Esophagus muscularis mucosa (tissue), 4 donors: ENCODE measurements at places on chromosomes 5 and 9. TPM values are rescaled to one million over a fixed set of nuclear protein-coding genes. Genes with fewer than 3 reads are reported as not detected.

UGT3A2 gene
- not detected for total RNA-seq

DNA sequence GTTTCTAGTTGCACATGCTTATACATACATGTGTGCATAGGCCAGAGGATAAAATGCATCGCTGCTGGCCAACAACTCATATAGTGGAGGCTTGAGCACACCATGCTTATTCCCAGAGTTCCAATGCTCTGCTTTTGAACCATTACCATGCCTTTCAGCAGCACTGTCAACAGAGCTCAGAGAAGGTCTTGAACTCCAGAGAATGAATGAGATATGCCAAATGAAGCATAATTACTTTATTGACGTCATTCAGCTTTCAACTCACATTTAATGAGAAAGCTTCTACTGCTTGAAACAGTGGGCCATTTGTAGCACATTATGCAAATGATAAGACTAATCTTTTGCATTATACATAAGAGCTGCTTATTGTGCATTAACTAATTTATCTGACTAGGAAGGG lies 765.3 kb upstream of the GRAMD2B start:
- H3K36me3 ChIP-seq = no peaks in the 10 kb centered on the region
- DNase-seq = no peak
- H3K27ac ChIP-seq = no peak overlapping the region

DNA sequence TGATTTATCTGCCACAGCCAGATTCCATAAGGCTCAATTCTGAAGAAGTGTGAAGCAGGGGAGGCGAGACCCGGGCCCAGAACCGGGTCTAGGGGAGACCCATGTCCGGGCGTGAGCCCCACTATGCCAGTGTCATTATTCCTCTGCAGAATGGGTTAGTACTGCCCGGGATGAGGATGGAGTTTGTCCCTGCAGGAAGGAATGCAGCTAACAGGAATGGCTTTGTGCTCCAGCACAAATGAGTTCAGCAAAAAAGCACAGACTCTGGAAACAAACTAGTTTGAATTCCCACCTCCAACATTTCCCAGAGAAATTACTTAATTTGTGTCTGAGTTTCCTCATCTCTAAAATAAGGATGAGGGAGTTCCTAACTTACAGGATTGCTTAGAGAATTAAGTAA lies 202.9 kb downstream of the SYK start:
- H3K4me3 ChIP-seq = no peak overlapping the region
- no peaks in the 10 kb centered on the region for H3K36me3 ChIP-seq
- no peaks in the 10 kb centered on the region for H3K27me3 ChIP-seq
- H3K4me1 ChIP-seq = no peaks in the 10 kb centered on the region
- H3K27ac ChIP-seq = no peak overlapping the region

DNA sequence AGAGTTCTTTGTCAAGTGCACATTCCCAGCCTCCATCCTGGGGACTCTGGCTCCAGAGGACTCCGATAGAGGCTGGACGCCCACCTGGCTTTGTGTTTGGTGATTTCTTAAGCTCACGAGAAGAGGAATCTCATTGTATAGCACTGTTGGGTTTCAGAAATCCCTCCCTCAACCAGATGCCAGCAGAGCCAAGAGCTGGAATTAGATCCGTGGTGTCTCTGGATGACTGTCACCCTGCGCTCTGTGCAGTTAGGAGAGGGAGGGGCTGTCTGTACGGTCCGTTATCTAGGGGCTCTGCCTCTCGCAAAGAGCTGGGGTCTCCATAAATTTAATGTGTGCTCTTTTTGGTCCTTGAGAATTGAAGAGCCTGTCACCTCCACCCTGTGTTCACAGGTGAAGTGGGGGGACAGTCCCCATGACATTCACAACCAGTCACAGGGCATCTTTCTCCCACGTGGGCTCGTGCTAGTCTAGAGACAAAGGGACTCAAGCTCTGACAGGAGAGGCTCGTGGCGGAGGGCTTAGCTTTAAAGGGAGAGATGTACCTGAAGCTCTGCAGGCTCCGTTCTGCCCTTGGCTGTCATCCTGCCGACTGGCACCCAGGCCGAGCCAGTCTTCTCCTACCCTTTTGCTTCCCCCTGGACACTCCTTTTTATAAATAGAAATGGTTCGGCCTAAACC lies 41.4 kb downstream of the FAM78A start:
- peaks cover 54% of the 10 kb centered on the region for H3K36me3 ChIP-seq
- DNase-seq = no peak
- H3K27ac ChIP-seq = no peak overlapping the region
- no peaks in the 10 kb centered on the region for H3K27me3 ChIP-seq
- no peak overlapping the region for H3K4me3 ChIP-seq

GRCh38 chr5:72518001-72518683 lies 10.9 kb upstream of the ZNF366 start:
- no peaks in the 10 kb centered on the region for H3K27me3 ChIP-seq
- no peak overlapping the region for H3K4me3 ChIP-seq
- H3K27ac ChIP-seq = peak overlapping the region; percentile 26
- DNase-seq = peak; percentile 91

DNA sequence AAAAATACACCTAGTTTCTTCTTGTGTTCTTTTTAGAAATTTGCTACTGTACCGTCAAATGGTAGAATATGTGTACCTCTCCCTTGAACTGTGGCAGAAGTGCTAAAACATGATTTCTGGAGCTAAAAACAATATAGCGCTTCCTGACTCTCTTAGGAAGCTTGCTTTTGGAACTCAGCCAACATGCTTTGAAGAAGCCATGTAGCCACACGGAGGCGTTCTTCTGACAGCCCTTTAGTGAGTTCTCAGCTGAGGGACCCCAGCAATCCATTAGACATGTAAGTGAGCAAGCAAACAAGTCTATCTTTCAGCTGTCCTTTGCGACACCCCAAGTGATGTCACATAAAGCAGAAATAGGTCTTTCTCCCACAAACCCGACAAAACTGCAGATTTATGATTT lies 917.0 kb downstream of the CDH9 start:
- no peak overlapping the region for H3K27ac ChIP-seq
- H3K36me3 ChIP-seq = no peaks in the 10 kb centered on the region
- no peak overlapping the region for H3K4me3 ChIP-seq
- DNase-seq = no peak

DOK3 gene
- total RNA-seq = 6.7 TPM

GRCh38 chr5:91937121-91937520 lies 554.0 kb upstream of the ARRDC3 start:
- H3K4me3 ChIP-seq = no peak overlapping the region
- H3K27ac ChIP-seq = no peak overlapping the region
- no peaks in the 10 kb centered on the region for H3K27me3 ChIP-seq
- H3K4me1 ChIP-seq = no peaks in the 10 kb centered on the region
- no peak for DNase-seq

DNA sequence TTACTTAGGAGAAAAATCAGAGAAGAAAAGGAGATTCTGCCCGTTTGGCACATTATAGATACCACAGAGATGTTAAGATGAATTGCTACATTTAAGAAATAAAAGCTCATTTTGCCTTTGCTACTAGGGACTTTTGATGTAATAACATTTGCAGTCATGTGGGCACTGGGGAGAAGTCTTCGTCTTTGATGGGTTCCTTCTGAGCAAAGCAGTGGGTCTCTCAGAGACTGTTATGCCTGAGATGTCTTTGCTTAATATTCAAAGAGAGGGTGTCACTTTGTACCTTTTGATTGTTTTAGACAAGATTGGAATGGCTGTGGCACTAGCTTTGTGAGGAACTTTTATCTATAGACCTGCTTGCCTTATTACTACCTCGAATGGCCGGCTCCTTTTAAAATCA lies 25.0 kb downstream of the SLC25A25 start:
- no peaks in the 10 kb centered on the region for H3K27me3 ChIP-seq
- peak overlapping the region; percentile 93 for H3K27ac ChIP-seq
- H3K4me3 ChIP-seq = no peak overlapping the region
- H3K36me3 ChIP-seq = no peaks in the 10 kb centered on the region

EGFLAM gene
- 13.6 TPM for total RNA-seq

SLC6A3 gene
- 0.06 TPM for total RNA-seq

TNFSF8 gene
- total RNA-seq = 0.46 TPM
